NCI-H1694 (cell line): ENCODE measurements at places on chromosomes 6 and 20.

GRCh38 chr6:15427331-15428070 lies 181.6 kb downstream of the JARID2 start:
- DNase-seq, result no peak

DNA sequence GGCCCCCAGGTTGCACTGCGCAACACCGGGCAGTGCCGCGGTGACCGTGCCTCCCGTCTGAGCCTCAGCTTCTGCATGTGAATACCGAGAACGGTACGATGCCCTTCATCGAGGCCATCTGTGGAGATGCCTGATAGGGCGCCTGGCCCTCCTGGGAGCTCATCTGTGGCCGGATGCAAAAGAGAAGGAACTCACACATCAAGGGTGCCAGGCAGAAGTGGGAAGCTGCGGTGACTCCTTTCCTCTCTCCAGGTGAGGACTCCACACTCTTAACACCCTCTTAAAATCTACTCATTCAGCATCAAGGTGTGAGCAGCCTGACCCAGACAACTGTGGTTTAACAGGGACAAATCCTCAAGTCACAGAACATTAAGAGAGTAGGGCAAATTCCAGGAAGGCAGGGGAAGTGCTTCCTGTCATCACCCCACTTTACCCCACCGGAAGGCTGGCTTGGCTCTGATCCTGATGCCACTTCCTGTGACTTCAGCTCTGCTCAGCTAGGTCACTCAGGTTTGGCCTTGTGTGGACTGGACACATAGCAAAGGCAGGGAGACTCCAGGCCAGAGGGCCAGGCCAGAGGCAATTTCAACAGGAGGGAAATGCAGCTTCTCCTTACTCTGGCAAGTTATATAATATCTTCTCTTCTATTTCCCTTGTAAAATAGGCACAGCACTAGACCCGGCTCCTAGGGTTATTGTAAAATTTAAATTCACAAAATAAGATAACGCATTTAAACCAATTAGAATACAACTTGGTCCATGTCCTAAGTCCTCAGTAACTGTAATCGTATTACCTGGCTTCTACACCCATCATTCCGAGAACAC lies 69.4 kb downstream of the CPNE5 start:
- DNase-seq, result no peak

GRCh38 chr6:120348926-120349325 lies 985.4 kb downstream of the TBC1D32 start:
- no peak for DNase-seq

DNA sequence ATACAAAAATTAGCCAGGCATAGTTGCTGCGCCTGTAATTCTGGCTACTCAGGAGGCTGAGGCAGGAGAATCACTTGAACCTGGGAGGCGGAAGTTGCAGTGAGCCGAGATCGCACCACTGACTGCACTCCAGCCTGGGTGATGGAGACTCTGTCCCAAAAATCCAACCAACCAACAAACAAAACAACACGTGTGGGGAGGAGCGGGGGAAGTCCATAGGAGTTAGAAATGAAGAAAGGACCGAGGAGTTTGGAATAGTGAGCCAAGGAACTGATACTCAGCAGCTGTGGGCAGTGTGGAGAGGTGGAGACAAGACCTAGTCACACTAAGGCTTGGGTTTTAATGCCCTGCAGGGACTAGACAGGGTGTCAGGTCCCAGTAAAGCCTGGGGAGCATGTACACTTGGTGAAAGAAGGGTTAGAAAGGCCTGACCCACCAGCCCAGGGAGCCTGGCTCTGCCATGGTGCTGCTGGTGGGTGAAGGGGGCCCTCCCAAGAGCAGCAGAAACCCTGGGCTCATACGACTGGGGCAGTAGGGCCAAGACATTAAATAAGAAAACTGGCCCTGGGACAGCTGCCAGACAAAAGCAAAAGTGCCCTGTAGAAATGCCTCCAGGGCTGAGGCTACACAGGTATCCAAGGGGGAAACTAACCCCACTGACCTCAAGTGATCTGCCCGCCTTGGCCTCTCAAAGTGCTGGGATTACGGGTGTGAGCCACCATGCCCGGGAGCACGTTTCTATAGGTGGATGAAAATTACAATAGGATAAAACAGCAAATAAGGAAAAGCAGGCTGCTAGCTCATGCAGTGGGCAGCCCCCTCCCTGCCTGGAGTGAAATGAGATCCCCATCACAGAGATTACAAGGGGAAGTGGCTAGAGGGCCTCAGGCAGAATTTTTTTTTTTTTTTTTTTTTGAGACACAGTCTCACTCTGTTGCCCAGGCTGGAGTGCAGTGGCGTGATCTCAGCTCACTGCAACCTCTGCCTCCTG lies 58.0 kb downstream of the MYH7B start:
- DNase-seq, result no peak

- no peak for DNase-seq
Observed at GRCh38 chr6:17705428-17705777, 1.3 kb downstream of the NUP153 start.

DNA sequence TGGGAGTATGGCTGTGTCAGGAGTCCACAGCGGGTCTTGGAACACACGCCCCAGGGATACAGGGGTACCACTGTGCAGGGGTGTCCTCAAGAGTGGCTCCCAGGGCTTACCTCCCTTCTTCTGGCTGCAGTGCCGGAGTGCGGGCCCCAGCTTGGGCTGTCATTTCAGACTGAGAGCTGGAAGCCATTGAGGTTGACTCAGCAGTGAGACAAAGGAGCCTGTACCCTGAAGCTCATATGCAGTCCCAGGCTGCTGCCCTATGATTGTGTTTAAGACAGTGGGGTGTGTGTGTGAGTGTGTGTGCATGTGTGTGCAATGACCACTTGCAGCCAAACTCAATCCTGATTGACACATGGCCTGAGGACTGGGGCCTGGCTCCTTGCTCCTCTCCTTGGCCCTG lies 167.7 kb upstream of the AFDN start:
- no peak for DNase-seq

GRCh38 chr20:46588532-46589511 lies 38.4 kb upstream of the OCSTAMP start:
- DNase-seq, result no peak

- no peak for DNase-seq
Observed at GRCh38 chr20:53631909-53632662, 38.4 kb upstream of the ZNF217 start.

DNA sequence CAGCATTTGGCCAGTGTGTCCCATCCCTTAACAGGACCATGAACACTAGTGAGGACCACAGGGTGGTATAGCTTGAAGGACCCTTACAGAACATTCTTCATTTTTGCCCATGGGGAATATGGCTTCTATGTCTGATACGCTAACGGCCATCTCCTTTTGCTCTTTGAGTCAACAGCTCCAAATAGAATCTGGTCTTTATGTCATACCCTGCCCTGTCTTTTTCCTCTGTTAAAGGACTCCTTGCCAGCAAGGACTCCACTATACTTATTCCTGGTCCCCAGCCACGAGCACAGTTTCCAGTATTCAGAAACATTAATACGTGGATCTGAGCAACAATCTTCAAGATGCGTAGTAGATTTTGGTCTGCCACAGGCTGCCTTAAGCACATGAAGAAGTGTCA lies 22.5 kb downstream of the SERPINB1 start:
- no peak for DNase-seq

DNA sequence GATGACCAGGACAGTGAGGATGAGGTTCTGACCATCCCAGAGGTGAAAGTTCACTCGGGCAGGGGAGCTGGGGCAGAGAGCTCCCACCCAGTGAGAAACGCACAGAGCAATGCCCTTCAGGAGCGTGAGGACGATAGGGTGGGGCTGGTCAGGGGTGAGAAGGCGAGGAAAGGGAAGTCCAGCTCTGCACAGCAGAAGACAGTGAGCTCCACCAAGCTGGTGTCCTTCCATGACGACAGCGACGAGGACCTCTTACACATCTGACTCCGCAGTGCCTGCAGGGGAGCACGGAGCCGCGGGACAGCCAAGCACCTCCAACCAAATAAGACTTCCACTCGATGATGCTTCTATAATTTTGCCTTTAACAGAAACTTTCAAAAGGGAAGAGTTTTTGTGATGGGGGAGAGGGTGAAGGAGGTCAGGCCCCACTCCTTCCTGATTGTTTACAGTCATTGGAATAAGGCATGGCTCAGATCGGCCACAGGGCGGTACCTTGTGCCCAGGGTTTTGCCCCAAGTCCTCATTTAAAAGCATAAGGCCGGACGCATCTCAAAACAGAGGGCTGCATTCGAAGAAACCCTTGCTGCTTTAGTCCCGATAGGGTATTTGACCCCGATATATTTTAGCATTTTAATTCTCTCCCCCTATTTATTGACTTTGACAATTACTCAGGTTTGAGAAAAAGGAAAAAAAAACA lies 16.6 kb upstream of the SLC22A1 start:
- DNase-seq, result no peak

GRCh38 chr20:62943396-62943795 lies 5.4 kb downstream of the GID8 start:
- no peak for DNase-seq

DNA sequence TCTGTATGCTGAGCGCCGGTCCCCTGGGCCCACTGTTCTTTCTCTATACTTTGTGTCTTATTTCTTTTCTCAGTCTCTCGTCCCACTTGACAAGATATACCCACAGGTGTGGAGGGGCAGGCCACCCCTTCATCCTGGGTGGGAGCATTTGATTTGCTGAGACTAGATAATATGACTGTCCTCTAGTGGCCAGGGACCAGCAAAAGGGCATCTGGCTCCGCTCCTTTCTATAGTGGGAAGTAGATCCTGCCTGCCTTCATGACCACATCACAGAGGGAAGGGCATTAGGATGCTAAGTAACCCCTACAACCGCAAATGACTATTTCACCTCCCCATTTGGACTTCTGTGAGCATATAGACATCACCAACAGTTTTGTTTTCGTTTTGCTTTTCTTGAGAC lies 64.5 kb downstream of the TRMT6 start:
- no peak for DNase-seq

DNA sequence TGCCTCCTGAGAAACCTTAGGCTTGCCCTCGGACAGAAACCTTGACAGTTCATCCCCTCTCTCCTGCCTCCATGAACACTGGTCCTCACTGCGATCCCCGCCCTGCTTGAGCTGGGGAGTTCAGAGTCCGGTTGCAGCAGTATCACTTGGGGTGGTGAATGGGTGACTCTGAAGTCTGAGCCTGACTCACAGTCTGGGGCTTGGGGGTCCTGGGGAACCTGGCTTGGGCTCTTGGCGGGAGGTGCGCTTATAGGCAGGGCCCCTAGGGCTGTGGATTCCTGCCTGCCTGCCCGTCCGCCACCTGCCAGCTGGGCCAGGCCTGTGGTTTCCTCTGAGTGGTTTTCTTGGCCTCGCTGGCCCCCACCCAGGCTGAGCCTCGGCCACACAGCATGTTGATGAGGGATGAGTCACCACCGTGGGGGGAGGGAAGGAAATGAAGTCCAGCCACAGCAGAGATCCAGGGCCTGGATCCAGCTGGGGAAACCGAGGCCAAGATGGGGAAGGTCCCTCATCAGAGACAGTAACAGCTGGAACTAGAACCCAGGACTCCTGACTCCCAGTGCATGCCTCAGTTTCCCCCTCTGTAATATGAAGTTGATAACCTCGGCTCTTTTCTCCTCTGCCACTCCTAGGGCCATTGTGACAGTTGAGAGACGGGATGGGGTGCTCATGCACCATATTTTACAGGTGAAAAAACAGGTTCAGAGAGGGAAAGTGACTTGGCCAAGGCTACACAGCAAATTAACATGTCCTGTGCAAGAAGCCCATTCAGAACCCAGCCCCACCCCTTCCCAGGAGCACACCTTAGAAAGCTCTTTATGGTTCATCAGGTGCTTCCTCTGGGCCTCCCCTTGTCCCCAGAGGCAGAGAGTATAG lies 9.2 kb downstream of the FOXS1 start:
- no peak for DNase-seq

- DNase-seq, result no peak
Observed at GRCh38 chr6:18317850-18318249, 53.5 kb upstream of the DEK start.

GRCh38 chr6:40719671-40720374 lies 132.7 kb upstream of the LRFN2 start:
- DNase-seq, result no peak

- DNase-seq, result no peak
Observed at GRCh38 chr6:41712651-41713103, 22.7 kb downstream of the TFEB start.

GRCh38 chr6:47478233-47479139 lies 897 bp downstream of the CD2AP start:
- DNase-seq, result no peak

DNA sequence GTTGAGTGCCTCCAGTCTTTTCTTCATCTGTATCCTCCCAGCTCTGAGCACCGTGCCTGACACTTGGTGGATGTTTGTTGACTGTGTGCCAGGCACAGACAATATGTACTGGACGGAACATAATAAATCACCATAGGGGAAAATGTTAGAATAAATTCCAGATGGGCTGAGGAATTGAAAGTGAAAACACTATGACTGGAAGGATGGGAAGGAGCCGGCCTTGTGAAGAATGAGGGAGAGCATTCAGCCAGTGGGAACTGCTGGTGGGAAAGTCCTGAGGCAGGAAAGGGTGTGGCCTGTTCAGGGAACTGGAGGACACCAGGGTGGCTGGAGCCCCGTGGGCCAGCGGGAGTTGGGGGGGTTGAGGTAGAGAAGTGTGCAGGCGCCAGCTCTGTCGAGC lies 75.4 kb downstream of the MTHFD1L start:
- no peak for DNase-seq

DNA sequence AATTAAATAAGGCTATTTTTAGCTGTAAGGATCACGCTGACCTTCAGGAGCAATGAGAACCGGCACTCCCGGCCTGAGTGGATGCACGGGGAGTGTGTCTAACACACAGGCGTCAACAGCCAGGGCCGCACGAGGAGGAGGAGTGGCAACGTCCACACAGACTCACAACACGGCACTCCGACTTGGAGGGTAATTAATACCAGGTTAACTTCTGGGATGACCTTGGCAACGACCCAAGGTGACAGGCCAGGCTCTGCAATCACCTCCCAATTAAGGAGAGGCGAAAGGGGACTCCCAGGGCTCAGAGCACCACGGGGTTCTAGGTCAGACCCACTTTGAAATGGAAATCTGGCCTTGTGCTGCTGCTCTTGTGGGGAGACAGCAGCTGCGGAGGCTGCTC lies 84.0 kb downstream of the RAMACL start:
- no peak for DNase-seq

- DNase-seq, result no peak
Observed at GRCh38 chr6:143859891-143860660, 4.2 kb upstream of the ZC2HC1B start.

GRCh38 chr6:25154034-25154596 lies 125.1 kb upstream of the CARMIL1 start:
- no peak for DNase-seq

DNA sequence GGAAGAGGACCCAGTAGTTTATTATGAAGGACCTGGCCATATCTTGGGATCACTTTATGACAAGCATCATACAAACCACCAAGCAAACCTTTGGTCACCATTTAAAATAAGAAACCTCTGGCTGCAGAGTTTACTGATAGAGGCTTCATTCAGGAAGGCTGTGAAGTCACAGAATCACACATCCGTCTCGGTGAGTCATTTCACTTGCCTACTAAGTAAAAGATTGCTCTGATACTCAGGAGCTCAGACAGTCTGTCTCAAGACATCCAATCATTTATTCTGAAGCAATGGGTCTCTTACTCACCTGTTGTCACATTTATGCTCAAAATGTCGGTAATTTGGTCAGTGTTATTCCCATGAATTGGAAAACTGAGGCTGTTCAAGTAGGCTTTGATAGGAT lies 33.7 kb downstream of the ADGRF5 start:
- DNase-seq, result no peak

- DNase-seq, result no peak
Observed at GRCh38 chr20:32391003-32391402, 32.9 kb downstream of the ASXL1 start.
